ENCODE measurements at places on chromosomes 11 and 22. TPM values are rescaled to one million over a fixed set of nuclear protein-coding genes. Genes with fewer than 3 reads are reported as not detected.
A peak's percentile ranks its signal among the peaks of the same experiment; 100 is the strongest.

- peak; percentile 14 for DNase-seq
Observed at GRCh38 chr22:36874309-36874696, 13.5 kb downstream of the NCF4 start.

Gene MMP7
- 13.8 TPM for total RNA-seq

DNA sequence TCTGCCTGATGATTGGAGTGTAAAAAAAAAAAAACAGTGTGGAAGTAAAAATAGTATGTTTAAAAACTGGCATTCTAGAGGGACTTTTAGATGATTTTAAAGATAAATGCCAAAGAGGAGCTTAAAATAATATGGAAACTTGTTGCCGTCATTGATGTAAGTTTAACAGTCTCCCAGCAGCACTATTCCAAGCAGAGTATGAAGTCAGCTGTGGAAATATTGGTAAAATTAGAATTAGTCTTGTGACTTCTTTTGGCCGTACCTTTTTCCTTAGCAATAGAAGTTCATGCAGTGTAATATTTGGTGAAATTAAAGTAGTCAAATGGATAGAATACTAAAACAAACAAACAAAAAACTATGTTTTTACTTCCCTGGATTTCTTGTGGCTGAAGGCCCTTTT, 134.9 kb downstream of the METTL15 start:
- no peak for DNase-seq

DNA sequence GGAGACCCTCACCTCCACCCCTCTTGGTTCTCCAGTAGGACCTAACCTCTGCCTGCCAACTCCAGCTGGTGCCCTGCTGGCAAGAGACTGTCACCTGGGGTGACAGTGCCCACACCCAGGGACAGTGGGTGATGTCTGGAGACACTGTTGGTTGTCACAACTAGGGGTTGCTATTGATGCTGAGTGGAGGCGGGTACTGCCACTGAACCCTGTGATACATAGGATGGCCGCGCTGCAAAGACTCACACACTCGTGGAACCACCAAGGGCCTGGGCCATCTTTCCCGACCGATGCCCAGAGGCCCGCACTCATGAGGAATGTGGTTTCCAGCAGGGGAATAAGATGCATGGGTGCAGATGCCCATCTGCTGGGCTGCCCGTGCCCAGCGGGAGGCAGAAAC, 143.2 kb downstream of the SHANK2 start:
- no peak for DNase-seq

- no peak for DNase-seq
Observed at GRCh38 chr11:109036011-109036410, 371.1 kb downstream of the DDX10 start.

- peak; percentile 21 for DNase-seq
Observed at GRCh38 chr11:61954851-61955421, 4.8 kb downstream of the BEST1 start.

DNA sequence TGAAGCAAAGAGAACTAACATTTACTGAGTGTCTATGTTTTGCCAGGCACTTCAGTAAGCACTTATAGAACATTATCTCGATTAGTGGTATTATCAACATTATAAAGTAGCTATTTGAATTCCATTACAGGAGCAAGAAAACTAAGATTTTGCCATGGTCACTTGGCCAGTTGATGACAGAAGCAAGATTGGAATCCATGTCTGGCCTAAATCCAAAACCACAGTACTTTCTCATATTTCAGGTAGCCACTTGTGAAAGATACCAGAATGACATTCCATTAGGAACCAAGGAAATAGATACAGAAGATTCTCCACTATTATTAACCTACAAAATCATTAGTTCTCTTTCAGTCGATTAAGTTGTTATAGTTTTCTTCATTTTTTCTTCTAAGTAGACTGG, 691.0 kb upstream of the API5 start:
- peak; percentile 9 for DNase-seq

Gene CCDC88B
- 1.8 TPM for total RNA-seq

- no peak for DNase-seq
Observed at GRCh38 chr11:56848141-56848809, 99.8 kb upstream of the OR9G4 start.

GRCh38 chr11:59767225-59767611, 12.0 kb downstream of the STX3 start:
- no peak for DNase-seq

GRCh38 chr11:82675838-82676237, 57.8 kb downstream of the FAM181B start:
- DNase-seq, result no peak

Gene MYBPC3
- not detected for total RNA-seq

DNA sequence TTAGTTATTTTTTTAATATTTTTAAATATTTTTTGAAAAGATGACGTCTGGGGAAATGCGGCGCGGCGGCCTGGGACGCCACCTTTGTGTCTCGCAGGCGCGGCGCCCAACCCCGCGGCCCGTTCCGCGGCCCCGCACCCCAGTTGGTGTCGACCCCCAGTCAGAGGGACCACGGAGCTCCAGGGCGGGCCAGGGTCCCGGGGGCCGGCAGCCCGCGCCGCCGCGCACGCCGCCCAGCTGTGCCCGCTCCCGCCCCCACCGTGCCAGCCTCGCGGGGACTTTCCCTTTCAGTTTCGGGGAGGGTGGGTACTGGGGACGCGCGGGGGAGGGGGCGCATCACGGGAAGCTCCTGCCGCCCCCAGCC, 1.6 kb downstream of the CCND1 start:
- no peak for DNase-seq

Gene GRM5
- total RNA-seq, result under 0.01 TPM

DNA sequence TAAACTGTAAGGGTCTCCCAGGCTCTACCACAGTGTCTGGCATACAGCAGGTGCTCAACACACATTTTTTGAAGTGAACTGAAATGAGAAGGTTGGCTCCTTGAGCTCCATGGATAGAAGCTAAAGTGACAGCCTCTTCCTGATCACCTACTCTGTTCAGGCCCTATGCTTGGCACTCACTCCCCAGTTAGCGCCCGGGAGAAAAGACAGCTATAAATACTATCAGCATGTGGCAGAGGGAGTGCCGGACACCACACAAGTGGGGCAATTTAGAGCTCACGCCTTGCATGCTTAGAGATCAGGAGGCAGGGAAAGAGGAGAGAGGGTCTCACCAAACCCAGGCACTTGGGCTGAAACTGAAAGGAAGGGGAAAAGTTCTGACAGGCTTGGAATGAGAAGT, 195.5 kb downstream of the BUD13 start:
- DNase-seq, result no peak

GRCh38 chr11:44531116-44531504, 34.4 kb upstream of the CD82 start:
- DNase-seq, result no peak

DNA sequence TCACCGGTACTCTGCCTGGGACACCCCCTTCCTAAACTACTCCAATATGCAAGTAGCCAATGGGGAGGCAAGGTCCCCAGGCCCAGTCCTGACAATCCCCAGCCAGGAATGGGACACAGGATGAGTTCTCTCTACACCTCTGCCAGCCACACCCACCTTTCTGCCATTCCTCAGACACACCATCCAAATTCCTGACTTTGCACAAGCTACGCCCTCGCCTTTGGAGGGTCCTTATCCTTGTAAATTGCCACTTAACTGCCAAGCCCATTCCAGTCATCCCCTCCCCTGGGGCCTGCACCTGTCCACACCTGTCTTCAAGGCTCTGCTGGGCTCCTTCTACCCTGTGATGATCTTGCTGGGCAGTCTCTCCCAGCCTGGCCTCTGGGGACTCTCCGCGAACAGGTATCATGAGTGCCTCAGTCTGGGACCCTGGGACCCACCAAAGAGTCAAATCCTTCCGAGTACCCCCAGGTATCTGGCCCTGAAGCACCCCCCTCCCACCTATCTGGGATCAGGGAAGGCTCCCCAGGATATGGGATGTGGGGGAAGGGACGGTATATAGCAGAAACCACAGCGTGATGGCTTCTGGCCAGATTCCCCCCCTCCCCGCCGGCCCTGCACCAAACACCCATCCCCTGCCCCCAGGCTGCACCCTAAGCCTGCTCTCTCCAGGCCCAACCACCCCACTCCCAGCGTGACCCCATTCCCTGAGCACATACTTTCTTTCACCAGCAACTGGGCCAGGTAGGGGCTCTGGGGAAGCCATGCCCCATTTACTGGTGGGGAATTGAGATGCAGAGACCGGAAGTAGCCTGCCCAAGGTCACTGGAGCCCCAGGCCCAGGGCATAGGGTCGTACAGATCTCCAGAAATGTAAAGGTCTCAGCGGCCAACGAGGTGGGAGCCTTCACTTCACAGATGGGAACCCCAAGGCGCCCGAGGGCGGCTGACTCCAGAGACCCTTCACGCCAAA, 806 bp downstream of the ARAP1 start:
- no peak for DNase-seq

Gene KCNK4
- total RNA-seq, result not detected

DNA sequence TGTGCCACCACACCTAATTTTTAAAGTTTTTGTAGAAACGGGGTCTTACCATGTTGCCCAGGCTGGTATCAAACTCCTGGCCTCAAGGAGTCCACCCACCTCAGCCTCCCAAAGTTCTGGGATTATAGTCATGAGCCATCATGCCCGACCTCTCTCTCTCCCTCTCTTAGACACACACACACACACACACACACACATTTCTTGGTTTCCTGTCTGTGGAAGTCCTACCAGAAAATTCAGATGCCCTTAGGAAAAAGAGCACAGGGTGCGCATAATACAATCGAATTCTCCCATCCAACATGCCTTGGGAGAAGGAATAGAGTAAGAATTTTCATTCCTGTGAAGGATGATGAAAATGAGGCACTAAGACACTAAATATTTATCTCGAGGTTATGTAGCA, 10.4 kb downstream of the MICAL3 start:
- no peak for DNase-seq

Gene RBFOX2
- total RNA-seq, result 126 TPM

Gene CRYBB2
- total RNA-seq, result not detected

- DNase-seq, result no peak
Observed at GRCh38 chr22:46679706-46680269, 58.3 kb downstream of the CERK start.

GRCh38 chr11:44761551-44761961, 34.8 kb downstream of the TSPAN18 start:
- DNase-seq, result no peak

- DNase-seq, result no peak
Observed at GRCh38 chr11:68418648-68419047, 41.9 kb upstream of the PPP6R3 start.

Gene MS4A6A
- total RNA-seq, result not detected

DNA sequence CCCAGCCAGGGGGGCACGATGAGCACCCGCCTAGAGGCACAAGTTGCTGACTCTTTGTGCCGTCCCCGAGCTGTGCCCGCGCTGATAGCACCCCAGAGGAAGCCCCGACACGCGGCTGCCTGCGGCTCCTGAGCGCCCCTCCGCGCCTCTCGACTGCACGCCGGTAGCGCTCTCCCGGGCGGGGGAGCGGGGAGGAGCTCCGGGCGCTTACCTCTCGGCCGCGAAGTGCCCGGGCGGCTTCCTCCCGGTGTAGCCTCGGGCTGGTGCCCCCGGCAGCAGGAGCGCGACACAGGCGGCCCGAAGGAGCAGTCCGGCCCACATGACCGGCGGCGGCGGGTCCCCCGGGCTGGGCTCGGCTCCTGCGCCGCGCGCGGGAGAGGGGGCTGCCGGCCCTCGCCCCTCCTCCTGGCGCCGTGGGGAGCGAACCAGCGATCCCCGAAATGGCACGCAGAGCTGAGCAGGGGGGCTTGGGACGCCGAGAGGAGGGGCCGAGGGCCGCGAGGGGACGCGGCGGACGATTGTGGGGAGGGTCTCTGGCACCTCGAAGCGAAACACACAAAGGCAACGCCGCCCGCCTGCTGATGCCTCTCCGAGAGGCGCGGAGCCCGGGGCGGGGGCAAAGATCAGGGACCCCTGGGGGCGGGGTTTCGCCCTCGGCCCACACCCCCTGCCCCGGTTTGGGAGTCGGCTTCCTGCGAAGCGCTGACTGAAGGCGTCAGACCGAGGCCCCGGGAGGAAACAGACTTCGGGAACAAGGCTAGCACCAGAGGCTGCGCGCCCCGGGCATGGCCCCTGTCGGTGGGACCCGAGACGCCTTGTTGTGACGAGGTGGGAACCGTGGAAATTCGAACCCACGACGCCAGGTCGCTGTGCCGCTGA, at the start of gene VWCE:
Gene VWCE (minus strand): TSS at position 600 of the 879 bp plus-strand sequence. CDS start 279 bp downstream, at position 321.
- peak; percentile 20 for DNase-seq

- DNase-seq, result no peak
Observed at GRCh38 chr11:77384571-77384970, 83.1 kb upstream of the GDPD4 start.

DNA sequence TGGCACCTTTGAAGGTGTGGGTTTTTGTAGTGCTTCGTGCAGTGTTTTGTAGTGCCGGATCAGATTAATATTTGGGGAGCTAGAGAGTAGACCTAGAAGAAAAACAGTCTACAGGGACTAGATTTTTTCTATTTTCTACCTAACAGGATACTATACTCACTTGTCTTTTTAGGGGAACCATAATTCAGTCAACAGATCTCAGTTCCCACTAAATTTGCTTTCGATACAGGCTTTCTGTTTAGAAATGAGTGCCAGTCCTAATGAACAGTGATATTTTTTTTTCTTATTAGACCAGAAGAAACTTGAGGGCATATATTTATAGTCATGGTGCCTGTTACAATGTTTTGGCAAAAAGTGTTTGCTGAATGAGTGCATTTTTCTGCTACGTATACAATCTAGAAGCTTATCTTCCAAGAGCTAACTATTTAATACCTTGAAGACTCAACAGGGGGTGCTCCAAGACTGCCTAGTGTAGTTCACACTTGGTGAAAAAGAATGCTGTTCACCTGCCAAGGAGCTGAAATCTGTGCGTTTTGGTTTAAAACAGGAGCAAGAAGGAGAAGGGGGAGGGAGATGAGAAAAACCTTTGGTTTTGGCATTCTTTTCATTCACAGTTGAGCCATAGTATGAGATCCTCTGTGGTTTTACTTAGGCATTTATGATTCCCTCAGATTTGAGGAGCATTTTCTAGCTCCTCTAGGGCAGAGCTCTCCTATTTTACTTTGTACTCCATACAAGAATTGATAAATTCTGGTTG, 44.9 kb upstream of the VSTM5 start:
- peak; percentile 48 for DNase-seq

DNA sequence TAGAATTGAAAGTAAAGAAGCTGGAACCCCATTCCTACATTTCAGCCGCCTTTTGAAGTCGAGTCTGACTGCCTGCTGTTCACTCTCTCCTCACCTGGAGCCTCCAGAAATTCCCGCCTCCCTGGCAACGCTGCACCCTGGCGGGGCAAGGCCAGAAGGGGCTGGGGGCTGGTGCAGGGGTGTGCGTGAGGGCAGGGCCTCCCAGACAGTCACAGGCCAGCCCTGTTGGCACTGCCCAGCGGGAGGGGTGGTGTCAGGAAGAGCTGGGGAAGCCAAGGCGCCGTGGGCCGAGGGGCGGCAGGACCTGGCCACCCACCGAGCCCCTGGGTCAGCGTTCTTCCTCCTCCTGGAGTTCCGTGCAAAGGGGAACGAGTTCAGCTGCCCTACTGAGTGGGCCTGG, 123.2 kb downstream of the KCNQ1OT1 start:
- DNase-seq, result no peak

DNA sequence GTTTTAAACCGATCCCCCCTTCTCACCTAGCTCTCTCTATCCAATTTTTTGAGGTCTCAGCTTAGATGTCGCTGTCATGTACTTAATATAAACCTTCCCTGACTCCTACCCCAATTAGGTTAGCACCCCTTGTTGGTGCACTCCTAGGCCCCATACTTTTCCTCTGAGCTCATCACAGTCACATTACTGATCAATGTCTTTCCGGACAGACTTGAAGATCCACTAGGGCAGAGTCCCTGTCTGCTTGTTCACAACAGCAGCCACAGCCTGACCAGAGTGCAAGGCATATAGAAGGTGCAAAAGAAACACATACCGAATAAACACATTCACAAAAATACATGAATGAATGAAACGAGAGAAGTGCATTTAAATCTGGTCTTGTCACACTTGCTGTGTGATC, 261.0 kb upstream of the NARS2 start:
- DNase-seq, result no peak

GRCh38 chr11:8930456-8931175, 2.1 kb downstream of the C11orf16 start:
- no peak for DNase-seq
